ENCODE measurements at places on chromosomes 5 and 9.

- DNase-seq, result no peak
Observed at GRCh38 chr5:173829826-173830225, 58.3 kb upstream of the CPEB4 start.

GRCh38 chr5:29942089-29942488 lies 1251.4 kb upstream of the CDH6 start:
- no peak for DNase-seq

GRCh38 chr9:122370869-122371755 lies at the start of gene PTGS1:
PTGS1 (plus strand) TSS chr9:122371024; CDS start chr9:122371085, 61 bp downstream.
- DNase-seq, result no peak

DNA sequence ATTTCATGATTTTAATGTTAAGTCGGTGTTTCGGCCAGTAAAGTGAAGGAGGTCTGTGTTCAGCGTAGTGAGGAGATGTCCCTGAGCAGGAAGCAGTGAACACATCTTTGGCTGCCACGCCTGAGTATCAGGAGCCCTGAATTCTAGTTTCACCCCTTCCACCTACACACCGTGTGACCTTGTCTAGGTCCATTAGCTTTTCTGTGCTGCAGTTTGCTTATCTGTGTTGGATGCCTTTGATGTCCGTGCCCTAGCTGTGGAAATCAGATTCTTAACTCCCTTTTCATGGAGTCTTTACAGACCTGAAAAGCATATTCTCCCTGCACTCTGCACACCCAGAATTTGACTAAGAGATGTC lies 601 bp downstream of the FBXO38 start:
- no peak for DNase-seq

GRCh38 chr9:14021871-14022525 lies 291.9 kb downstream of the NFIB start:
- no peak for DNase-seq

DNA sequence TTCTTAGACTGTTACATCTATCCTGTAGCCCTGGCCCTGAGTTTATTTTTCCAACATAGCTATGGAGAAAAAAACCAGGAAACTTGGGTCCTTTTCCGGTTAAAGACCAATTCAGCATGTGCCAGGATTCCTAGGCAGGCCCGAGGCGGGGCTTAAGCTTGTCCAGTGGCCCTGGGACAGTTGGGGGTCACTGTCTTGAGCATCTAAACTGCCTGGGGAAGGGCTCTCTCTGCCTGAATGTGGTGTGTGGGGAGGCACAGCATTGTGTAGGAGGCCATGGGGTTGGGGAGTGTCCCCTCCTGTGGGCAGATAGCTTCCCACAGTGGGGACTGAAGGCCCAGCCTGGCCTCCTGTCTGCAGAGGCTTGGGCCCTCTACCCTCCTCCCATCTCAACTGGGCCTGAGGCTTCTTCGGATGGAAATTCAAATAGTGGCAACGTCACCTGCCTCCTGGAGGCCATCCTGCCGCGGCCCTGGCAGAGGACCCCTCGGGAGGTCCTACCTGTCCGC lies 88.8 kb downstream of the PHF2 start:
- no peak for DNase-seq

- DNase-seq, result no peak
Observed at GRCh38 chr9:126400571-126400970, 73.9 kb downstream of the MVB12B start.
